ENCODE measurements at places on chromosomes 16 and 17.
A peak's percentile ranks its signal among the peaks of the same experiment; 100 is the strongest.

GRCh38 chr17:55575058-55575636, 63.9 kb upstream of the SMIM36 start:
- DNase-seq, result no peak

DNA sequence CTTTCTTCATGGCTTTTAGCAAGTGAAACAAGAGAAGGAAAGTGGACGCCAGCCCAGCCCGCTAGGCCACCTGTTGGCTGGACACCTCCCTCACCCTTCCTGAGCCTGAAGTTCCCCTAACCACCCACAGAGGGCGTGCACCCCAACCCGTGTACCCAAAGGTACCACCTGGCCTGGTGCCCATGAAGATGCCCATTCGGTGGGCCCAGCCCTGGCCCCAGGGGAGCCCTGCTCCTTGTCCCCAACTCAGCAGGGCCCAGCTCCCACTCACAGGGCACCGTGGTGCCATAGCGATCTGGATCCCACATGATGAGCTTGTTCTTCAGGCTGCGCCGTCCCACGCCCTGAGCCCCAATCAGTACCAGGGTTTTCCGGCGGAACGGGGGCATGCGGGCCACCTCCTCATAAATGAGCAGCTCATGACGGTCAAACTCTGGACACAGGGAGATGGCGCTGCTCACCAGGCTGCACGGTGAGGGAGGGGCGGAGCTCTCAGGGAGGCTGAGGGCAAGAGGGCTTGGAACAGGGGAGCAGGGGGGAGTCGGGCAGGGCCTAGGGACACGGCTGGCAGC, 26.8 kb downstream of the MPP2 start:
- DNase-seq, result no peak

- no peak for DNase-seq
Measured at GRCh38 chr16:56203052-56203451, 11.8 kb downstream of the GNAO1 start.

- no peak for DNase-seq
Measured at GRCh38 chr16:70674221-70675014, 11.4 kb downstream of the MTSS2 start.

DNA sequence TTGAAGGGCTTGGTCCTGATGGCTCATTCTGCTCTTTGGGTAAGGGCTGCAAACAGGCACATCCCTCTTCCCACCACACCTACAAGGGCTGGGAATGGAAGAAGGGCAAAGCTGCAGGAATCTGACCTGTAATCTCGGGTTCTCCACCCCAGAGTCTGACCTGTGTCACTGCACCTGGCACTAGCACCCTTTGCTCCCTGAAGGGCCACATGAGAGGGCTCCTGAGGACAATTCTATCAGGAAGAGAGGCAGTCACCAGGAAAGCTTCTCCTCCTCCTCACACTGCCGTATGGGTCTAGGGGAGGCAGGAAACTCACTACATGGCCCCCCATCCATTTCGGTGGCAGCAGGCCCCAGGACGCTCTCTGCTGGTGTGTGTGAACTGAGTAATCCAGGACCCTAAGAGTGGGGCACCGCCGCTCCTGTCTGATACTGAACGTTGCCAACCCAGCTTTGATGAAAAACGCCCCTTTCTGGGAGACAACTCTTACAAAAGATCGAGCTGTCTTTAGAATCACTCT, 26.4 kb downstream of the TTLL6 start:
- no peak for DNase-seq

GRCh38 chr17:8226536-8227237, 16.3 kb upstream of the AURKB start:
- DNase-seq, result peak; percentile 77

- DNase-seq, result no peak
Measured at GRCh38 chr16:22428654-22429053, 54.2 kb upstream of the CDR2 start.

DNA sequence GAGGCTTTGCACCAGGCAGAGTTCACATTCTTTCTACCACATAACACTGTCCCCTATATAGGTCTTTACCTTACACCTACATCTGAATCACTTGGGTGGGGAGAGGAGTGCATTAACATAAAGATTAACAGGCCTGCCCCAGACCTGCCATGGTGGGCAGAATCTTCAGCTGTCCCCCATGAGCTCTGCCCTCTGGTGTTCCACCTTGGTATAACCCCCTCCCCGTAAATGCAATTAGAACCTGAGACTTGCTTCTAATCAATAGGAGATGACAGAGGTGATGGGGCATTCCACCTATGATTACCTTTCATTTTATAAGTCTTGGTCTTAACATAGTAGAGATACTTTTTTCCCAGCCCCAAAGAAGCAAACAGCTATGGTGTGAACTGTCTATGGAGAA, 20.4 kb upstream of the GRIN2A start:
- no peak for DNase-seq

- no peak for DNase-seq
Measured at GRCh38 chr16:10168258-10168657, 14.0 kb downstream of the GRIN2A start.

GRCh38 chr17:35087731-35088355, 24.3 kb upstream of the RFFL start:
- DNase-seq, result no peak

GRCh38 chr17:82531431-82531881, 11.9 kb downstream of the FOXK2 start:
- no peak for DNase-seq

Data from smooth muscle cell of the brain vasculature (primary cell).